Left renal cortex interstitium (tissue), 4 donors: ENCODE measurements at places on chromosomes 2 and 18. TPM values are rescaled to one million over a fixed set of nuclear protein-coding genes. Genes with fewer than 3 reads are reported as not detected.

The TLX2 gene
- not detected for polyA plus RNA-seq

The IL36RN gene
- polyA plus RNA-seq = not detected

The GCG gene
- polyA plus RNA-seq = not detected

The XPO1 gene
- 206 TPM for polyA plus RNA-seq

The DNER gene
- polyA plus RNA-seq = 53.4 TPM

The CXCR4 gene
- polyA plus RNA-seq = 46.9 TPM
